Stimulated activated CD4-positive, alpha-beta T cell treated with anti-CD3 and anti-CD28 coated beads, Interleukin-4, amount 100 ng/mL, for 24 hours (primary cell): ENCODE measurements at places on chromosomes 1 and 21.

GRCh38 chr1:53516181-53516580, 57.0 kb downstream of the DMRTB1 start:
- no peak for DNase-seq

GRCh38 chr21:35511696-35512162, 462.6 kb upstream of the RUNX1 start:
- DNase-seq = no peak

GRCh38 chr1:22416555-22417454, 34.8 kb upstream of the ZBTB40 start:
- DNase-seq = peak; percentile 74

GRCh38 chr1:78005755-78006154, 1.0 kb downstream of the DNAJB4 start:
- DNase-seq = no peak

- DNase-seq = no peak
Measured at GRCh38 chr21:43294194-43294902, 125.5 kb downstream of the CRYAA start.

- DNase-seq = no peak
Measured at GRCh38 chr1:194026422-194026821, 840.0 kb upstream of the B3GALT2 start.

GRCh38 chr1:85027242-85027983, 20.9 kb downstream of the MCOLN3 start:
- peak; percentile 10 for DNase-seq

DNA sequence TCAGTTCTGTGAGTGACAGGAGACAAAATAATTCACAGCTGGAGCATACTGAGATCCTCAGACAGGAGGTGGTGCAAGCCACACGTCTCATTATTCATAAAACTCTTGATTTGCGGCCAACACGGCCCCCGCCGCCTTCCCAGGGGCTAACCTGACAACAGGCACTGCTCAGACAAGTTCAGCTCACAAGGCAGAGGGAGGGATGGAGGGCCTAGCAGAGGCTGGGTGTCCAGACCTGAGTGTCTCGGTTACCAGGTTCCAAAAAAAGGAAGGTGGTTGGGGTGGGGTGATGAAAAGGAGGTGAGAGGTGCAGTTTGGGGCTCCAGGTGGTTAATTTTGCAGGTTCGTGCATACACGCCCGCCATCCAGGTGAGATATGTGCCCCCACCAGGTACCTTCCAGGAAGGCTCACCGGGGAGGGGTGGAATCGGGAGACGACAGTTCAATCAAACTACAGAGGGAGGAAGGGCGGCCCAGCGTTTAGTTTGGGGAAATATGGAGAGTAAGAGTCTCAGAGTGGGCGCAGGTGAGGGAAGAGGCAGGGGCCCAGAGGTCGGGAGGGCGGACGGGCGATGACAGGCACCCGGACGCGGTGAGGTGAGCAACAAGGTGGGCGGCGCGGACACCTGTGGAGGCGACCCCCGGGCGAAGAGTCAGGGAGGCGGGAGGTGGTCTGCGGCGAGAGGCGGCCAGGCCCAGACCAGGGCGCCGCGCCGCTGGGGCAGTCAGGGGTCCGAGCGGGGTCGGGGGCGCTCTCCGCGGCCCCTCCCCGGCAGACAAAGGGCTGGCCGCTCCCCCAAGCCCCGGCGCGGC, 629 bp downstream of the CTNNBIP1 start:
- DNase-seq = peak; percentile 44

DNA sequence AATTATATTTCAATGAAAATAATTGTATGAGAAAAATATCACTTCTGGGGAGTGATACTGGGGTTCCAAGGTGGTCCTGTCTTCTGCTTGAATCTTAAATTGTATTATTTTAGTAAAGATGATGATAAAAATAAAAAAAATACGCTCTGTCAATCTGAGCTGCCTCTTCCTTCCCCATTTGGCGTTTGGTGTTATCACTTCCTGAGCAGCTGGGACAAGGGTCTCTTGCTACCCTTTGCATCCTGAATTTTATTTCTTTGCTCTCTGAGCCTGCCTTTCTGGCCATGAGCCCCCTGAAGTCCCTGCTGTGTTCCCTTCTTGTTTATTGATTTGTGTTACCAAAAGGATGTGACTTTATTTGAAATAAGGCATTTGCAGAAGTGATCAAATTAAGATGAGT, 111.0 kb downstream of the KCNJ6 start:
- no peak for DNase-seq

DNA sequence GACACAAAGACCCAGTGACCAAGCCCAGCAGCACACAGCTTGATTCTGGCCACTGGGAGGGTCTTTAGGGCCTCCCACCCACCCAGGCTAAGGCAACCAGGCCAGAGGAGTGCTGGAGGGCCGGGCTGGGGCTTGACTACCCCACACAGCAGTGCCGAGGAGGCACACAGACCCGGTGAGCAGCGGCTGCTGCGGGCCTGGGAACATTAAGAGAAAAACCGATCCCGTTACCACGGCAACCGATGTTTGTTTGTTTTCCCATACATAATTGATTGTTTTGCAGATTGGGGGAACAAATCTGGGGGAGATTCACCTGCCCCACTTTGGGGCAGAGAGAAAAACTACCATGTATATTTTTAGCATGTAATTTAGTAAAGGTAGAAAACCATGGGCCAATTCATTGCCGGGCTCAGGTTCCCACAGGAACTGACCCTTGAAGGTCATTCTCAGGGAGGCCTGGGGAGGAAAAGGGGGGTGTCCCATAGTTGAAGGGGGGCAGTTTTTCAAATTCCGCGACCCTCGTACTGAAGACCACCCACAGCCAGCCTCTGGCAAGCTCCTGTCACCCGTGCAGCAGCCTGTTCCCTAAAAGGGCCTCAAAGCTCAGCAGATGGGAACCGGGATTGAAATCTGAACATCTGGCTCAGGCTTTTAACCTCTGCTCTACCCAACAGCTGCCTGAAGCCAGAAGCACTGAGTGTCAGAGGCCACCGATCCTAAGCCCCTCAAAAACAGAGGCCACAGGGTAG, 35.3 kb downstream of the CHD5 start:
- no peak for DNase-seq

GRCh38 chr1:150126811-150127210, 22.9 kb upstream of the PLEKHO1 start:
- no peak for DNase-seq

DNA sequence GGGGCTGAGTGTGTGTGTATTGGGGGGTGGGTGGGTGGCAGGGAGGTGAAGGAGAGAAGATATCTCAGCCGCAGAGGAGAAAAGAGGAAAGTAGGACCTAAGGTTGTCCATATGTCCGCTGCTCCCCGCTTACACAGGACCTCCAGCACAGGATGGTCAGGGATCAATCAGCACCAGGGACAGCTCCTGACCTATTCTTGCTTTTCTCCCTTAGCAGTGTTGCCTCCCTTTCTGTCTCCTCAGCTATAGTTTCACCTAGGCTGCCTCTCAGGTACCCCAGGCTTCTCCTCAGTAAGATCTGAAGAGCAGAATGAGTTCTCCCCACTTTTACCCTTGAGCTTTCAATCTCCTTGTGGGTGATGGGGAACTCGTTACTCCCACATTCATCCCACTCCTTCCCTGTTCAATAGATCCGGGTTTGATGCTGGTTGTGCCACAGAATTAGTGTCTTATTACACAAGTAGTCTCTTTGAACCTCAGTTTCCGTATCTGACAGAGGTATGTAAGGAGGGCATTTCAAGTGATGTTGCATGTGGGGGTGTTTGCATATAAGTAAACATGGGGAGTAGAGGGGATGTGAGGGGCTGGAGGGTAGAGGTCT, 1.4 kb upstream of the DPH2 start:
- peak; percentile 23 for DNase-seq
